Activated T-cell treated with anti-CD3 and anti-CD28 coated beads for 24 hours (primary cell): ENCODE measurements at places on chromosomes 3 and 15.

GRCh38 chr15:41231422-41232226 lies 556 bp downstream of the CHP1 start:
- no peak for DNase-seq

DNA sequence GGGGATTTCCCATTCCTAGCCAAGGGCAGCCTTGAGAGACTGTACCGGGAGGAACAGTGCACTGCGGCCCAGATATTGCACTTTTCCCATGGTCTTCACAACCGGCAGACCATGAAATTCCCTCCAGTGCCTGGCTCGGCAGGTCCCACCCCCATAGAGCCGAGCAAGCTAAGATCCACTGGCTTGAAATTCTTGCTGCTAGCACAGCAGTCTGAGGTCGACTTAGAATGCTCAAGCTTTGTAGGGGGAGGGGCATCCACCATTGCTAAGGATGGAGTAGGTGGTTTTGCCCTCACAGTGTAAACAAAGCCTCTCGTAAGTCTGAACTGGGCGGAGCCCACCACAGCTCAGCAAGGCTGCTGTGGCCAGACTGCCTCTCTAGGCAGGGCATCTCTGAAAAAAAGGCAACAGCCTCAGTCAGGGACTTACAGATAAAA lies 156.3 kb downstream of the FRMD5 start:
- DNase-seq: no peak

- no peak for DNase-seq
Observed at GRCh38 chr3:99741588-99741987, 76.1 kb upstream of the CMSS1 start.

GRCh38 chr15:91694131-91694830 lies 159.2 kb upstream of the SLCO3A1 start:
- DNase-seq: no peak
